ENCODE measurements at places on chromosomes 4 and X.

- DNase-seq = peak; percentile 45
Measured at GRCh38 chrX:130539721-130540321, 138.0 kb downstream of the RBMX2 start.

- no peak for DNase-seq
Measured at GRCh38 chrX:132486599-132487178, 2.1 kb downstream of the MBNL3 start.

- no peak for DNase-seq
Measured at GRCh38 chr4:123449780-123450179, 53.2 kb downstream of the SPRY1 start.

- no peak for DNase-seq
Measured at GRCh38 chrX:22366166-22366702, 93.5 kb downstream of the CBLL2 start.

- DNase-seq = no peak
Measured at GRCh38 chr4:155809835-155810234, 51.0 kb downstream of the GUCY1B1 start.

DNA sequence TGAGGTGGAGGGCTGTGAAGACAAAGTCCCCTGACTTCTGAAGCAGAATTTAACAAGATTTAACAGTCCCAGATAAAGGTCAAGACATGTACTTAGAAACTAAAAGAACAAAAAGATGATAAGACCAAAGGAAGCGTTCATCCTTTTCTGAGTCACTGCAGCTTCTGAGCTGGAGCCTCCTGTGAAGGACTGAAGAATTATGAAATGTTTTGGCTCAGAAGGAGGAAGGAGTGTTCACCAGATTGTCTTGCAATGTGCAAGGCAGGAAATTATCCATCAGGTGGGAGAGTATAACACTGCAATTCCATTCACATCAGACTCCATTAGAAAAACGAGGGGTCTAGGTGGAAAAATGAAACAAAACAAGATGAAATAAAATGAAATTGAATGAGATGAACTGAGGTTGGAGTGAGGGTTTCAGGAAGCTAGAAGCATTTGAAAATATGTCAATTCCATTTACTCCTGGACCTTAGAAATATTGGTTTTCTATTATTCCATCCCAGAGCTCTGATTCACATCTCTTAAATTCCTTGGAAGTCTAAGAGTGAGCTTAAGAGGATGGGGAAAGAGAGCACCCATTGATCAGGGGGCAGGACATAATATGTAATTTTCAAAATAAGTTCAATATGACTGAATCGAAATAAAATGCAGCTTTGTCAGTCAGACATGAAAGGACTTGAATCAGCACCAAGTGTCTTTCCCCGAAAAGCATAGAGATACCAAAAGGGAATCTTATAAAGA lies 186.1 kb upstream of the LNX1 start:
- no peak for DNase-seq

DNA sequence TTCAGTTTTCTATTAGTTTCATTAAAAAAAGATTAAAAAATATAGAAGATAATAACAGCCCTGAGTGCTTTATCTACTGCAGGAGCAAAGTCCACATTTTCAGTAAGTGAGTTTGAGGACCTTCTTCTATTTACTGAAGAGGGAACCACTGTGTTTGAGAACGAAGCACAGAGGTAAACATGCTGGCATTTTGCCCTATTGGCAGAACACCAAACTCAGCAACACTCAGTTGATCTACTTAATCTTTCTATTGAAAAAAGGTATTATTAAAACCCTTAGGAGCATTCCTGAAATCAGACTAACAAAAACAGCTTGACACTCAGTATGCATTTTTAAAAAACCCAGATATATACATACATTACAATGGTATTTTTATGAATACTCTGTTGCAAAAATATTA lies 1496.7 kb downstream of the TECRL start:
- no peak for DNase-seq

- DNase-seq = no peak
Measured at GRCh38 chrX:47480576-47480975, 2.4 kb downstream of the ZNF41 start.

DNA sequence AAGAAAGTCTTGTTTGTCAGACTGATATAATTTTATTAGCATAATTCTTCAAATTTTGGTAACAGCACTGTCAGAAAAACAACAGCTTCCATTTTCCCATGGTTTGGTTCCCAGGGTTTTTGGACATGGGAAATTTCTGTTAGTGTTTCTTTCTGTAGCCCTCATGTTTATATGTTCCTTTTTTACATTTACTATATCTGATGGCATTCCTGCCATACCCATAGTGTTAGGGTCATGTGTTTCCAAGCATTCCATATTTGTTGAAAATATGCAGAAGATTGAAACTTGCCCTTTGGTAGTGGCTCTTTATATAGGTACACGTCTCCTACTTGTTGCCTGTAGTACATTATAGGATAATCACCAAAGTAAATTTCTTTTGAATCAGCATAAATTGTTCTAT lies 65.8 kb downstream of the PDLIM5 start:
- DNase-seq = no peak

- peak; percentile 57 for DNase-seq
Measured at GRCh38 chr4:83125738-83126141, 11.2 kb upstream of the PLAC8 start.

- DNase-seq = no peak
Measured at GRCh38 chr4:55409468-55410171, 13.9 kb downstream of the TMEM165 start.

DNA sequence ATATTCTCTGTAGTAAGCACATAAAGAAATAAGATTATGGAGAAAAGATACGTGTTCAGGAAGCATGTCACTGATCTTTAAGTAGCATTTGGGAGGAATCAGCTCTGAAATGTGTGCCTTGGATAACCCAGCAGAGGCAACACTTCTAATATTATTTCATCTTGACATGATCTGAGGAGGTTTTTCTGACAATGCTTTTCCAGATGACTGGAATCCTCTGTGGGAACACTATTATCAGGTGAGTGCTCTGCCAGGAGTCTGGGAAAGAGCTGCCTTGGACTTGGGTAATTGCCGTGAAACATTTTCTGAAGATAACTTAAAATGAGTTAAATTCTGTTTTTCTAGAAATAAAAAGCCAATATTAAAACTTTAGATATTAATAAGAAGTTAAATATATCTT lies 78.2 kb upstream of the QRFPR start:
- DNase-seq = no peak

DNA sequence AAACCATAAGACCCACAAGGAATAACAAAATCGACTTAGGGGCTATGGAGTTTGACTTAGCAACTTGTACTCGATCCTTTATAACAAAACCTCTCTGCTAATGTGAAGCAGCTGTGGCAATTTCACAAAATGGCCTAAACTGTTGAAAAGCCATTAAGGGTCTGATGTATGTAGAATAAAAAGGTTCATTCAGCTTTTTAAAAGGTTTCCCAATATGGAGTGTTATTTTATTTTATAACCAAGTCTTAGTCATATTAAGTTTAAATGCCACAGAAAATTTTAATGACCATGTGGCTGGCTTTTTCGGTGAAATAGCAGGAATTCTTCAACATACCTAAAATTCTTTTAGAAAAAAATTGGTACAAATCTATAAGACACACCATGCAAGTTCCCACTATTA lies 291.8 kb upstream of the HAND2 start:
- DNase-seq = no peak

DNA sequence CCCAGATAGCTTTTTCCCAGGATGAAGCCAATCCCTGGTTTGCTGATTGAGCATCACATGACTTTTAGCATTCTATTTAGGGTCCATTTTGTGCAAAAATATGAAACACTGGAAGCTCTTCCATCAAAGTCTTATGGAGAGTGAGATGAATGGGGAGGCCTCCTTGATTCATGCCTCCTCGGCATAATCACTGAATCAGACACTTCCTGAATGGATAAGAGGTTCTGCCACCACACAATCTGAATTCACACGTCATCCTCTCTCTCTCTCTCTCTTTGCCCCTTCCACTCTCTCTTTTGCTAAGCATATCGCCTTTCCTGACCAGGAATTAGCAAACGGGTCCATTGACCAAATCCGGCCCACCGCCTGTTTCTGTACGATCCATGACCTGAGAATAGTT lies 68.7 kb downstream of the CRMP1 start:
- DNase-seq = no peak

DNA sequence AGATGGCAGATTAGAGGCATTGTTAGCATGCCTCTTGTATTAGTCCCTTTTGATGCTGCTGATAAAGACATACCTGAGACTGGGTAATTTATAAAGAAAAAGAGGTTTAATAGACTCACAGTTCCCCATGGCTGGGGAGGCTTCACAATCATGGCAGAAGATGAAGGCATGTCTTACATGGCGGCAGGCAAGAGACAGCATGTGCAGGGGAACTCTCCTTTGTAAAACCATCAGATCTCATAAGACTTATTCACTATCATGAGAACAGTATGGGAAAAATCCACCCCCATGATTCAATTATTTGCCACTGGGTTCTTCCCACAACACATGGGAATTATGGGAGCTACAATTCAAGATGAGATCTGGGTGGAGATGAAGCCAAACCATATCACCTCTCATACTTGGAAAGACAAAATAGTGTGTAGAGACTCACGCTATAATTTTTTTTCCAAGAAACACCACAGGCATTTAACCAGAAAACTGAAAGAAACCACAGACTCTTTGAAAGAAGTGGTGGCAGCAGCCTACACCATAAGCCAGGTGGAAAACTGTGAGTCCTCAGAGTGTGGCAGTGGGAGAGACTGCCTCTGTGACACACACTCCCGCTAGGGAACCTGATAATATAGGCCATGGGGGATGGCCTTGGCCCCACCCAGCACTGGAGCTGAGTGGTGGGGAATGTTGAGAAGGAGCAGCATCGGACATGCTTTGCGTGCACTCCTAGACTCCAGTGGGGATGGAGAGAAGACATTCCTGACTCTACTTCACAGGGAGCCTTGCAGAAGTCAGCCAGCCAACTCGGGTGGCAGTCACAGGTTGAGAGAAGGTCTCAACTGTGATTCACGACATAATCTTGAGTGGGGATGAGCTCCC lies 51.5 kb downstream of the SLC2A9 start:
- no peak for DNase-seq

DNA sequence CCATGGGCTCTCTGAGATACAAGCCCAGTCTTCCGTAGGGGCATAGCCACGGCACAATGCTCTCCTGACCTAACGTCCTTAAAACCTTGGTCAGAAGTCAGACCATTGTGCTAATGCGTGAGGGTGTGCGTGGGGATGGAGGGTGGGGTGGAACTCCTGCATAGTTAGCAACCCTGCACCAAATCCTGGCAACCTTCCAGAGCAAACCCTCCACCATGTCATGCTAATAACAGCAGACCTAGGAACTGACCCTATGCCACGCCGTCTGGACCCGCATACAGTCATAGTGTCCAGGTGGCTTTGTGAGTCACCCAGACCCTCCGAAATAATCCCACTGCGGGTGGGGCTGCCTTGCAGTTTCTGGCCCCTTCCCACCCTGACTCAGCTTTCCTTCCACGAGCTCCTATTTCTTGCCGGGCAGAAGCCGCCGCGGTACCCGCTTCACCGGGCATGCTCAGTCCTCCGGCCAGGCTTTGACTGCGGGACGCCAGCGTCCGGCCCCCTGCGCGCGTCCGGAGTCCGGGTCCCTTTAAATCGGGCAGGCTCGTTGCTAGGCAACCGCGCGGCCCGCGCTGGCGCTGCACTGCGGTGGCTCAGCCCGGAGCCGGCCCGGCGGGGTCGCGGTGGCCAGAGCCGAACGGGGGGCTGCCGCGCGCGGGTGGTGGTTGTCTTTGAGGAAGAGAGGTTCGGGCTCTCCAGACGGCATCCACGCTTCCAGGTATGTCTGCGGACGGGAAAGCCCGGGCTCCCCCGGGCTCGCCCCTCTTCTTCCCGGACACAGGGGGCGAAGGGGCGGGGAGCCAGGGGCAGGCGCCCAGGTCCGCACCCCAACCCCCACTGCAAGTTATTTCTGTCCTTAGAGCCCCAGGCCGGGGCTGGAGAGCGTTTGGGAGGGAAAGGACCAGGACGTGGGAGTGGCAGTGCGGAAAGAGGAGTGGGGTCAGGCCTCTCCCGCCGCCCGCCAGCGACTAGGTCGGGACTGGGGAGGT lies at the start of gene CCDC160:
Gene CCDC160, plus strand, starts transcription at position 557 of the 989 bp plus-strand sequence. CDS start 7,619 bp downstream, outside the sequence.
- DNase-seq = peak; percentile 24

DNA sequence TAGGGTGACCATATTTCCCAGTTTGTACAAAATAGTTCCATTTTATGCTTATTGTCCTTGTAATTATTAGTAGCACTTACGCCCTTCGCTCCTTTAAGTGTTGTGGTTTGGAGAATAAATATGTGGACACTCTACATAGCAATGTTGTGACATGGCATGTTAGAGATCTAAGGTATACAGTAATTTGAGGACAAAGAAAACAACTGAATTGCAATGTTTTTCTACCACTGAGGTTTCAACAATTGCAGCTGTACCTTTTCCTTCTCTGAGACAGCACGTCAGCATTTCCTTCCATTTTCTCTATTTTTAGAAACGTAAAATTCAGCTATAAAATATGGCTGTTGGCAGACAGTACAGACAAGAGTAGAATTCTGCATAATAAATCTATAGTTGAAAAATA lies 323.1 kb downstream of the MAPK10 start:
- DNase-seq = no peak

DNA sequence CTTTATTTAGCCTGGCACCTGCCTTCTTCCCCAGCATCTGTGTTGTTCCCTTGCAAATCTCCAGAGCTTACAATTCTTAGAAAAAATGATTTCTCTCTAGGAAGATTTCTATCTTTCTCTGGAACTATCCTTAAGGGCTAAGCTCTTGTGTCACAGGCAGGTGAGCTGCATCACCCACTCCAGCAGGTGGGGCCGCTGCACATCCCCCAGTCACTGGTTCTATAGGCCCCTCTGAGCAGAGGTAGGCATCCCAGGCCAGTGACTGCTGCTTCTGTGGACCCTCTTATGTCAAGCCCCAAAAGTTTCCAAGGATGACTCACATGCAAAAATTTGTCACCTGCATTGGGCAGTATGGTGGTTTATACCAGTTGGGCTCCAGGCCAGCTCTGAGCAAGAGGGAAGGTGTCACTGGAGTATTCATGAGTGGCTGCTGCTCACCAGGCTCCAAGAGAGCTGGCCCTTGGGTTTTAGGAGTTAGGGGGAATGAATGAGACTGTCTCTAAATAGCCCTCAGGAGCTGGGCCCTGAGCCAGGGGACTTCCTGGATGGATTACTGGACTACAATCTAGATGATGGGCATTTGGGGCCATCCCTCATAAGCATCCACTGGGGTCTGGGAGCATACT lies 208.1 kb upstream of the EOLA2 start:
- peak; percentile 25 for DNase-seq

- DNase-seq = no peak
Measured at GRCh38 chr4:71382900-71383560, 44.2 kb downstream of the SLC4A4 start.

- DNase-seq = no peak
Measured at GRCh38 chr4:7206385-7206784, 14.0 kb downstream of the SORCS2 start.

DNA sequence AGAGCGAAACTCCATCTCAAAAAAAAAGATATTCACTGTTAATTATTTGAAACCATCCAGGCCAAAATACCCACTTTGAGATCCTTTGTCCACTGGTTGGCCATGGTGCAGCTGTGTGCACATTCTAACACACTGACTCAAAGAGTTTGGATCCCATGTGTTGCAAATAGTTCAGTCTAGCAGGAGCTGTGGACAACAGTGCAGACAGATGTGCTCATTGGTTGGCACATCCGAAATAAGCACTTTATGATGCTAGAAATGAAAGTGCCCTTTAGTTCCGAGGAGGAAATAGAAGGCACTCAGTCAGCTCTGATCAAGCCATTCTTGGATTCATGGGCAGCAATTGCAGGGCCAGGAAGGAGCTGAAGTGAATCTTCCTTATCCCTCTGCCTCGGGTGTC lies 63.0 kb upstream of the TMEM150C start:
- DNase-seq = no peak

All from stimulated activated CD8-positive, alpha-beta memory T cell treated with anti-CD3 and anti-CD28 coated beads, Interleukin-4, amount 100 ng/mL, for 48 hours (primary cell).